NCI-H1694 treated with DMSO at 0.1 percent for 48 hours (cell line): ENCODE measurements at places on chromosomes 6 and 20.

DNA sequence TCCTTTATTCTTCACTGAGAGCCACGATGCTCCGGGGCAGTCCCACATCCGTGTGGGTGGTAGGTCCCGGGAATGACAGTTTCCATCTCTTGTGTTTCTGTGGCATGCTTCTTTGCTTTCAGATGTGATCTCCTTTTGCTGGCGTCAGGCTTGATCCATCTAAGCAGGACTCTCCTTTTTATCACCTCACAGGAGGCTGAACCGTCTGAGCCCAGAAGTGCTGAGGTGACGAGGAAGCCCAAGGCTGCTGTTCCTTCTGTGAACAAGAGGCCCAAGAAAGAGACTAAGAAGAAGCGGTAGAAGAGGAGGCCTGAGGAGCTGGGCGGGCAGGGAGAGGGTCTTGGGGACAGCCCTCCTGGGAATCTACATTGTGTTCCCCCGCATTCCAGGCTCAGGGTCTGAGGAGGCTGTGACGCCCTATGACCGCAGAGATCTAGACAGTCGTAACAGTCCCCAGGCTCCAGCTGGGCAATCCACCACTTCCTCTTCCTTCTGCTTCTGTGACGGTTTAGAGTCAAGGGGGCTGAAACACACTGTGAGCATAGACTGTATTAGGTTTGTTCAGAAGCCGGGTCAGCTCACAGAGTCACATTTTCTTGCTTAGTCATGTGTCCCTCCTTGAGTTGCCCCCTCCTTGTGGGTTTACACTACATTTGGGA, 26.8 kb downstream of the MANBAL start:
- DNase-seq, result no peak

GRCh38 chr20:6184086-6184485, 61.3 kb upstream of the FERMT1 start:
- no peak for DNase-seq

DNA sequence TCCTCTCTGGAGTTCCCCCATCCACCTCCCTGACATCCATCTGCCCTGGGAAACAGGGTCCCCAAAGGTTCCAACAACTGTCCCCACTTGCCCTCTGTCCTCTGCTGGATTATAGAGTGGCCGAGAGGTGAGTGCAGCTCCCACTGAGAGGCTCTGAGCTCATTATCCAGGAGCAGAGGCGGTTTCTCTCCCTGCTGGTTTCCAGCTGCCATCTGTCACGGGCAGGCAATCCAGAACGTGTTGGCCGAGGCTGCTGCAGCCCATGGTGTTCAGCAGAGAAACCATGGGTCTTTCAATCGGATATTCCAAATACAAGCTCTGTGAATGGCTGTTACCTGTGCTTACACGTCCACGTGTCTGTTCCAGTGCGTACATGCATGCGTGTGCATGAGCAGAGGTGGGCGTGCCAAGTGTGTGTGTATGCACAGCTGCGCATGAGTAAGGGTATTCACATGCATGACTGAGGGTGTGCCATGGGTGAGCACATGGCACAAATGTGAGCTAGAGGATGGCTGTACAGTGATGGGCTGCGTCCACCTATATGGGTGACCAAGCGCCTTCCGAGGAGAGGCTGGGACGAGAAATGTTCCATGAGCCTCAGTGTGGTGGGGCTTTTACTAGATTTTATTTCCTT, 183.7 kb upstream of the PMEPA1 start:
- DNase-seq, result peak; percentile 49

- DNase-seq, result no peak
These were observed 5.4 kb upstream of the DUSP22 start for GRCh38 chr6:286681-287488.

DNA sequence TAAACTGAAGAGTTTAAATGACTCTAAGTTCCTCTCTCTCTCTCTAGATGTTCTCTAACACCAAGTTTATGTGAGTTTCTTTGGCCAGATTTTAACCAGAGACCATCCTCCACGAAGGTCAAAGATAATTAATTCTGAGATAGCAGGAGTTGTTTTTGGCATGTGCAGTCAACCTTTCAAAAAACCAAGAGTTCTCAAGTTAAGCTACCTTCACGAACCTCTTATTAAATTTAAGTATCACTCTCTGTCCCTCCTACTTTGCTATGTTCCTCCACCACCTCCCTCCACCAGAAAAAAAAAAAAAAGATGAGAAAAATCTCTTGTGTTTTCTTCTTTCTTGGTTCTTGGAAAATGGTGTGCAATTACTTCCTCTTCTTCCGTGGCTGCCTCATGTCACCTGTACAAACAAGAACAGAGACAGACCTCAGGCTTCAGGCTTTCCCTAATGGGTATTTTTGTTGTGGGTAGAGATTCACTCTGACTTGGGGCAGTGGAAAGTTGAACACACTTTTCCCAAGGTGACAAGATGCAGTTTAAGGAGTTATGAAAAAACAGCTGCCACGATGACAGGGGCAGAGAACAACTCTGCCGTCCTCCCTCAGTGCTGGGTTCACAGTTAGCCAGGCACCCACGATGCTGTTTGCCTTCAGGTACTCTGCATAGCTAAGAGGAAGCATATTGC, 64.3 kb downstream of the ADTRP start:
- DNase-seq, result no peak

GRCh38 chr6:157393669-157394327, 12.8 kb downstream of the ZDHHC14 start:
- no peak for DNase-seq

- no peak for DNase-seq
These were observed 4.8 kb downstream of the CST5 start for GRCh38 chr20:23874747-23875146.

DNA sequence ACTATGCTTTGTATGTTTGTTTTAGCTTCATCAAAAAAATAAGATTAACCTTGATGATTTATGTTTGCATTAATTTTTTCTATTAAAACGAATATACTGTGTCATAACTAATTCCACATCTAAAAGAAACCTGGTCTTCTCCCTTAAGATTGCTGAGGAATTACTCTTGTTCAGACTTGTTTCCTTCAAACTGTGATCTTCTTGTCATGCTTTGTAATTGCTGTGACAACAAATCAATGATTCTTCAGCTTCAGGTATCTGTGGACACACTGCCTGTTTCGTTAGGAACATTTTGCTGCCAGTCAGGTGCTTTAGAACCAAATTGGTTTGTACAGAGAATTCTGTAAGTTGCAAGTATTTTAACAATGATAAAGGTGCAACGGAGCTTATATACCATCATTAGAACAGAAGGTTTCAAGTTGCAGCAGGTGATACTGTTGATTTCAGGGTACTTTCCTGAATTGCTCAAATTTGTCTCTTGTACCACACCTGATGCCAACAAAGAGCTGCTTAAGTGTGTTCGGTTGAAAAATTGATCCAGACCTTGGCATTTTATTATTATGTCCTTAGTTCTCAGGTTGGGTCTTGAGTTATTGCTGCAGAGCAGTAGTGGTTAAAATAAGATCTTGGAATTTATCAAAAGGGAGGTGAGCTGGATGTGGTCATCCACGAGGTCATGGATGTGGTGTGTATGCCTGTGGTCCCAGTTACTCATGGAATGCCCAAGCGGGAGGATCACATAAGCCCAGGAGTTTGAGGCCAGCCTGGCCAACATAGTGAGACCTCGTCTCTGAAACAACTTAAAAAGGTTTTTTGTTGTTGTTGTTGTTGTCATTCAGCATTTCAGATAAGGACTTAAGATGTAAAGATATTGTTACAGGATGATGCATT, 19.5 kb downstream of the SYTL3 start:
- no peak for DNase-seq

GRCh38 chr6:127484212-127484863, 25.1 kb upstream of the KIAA0408 start:
- DNase-seq, result no peak

- DNase-seq, result no peak
These were observed 114.2 kb downstream of the MOXD1 start for GRCh38 chr6:132287101-132287500.

GRCh38 chr20:53174454-53174853, 202.3 kb downstream of the TSHZ2 start:
- DNase-seq, result no peak

GRCh38 chr20:35461620-35462019, 6.2 kb downstream of the CEP250 start:
- DNase-seq, result no peak

DNA sequence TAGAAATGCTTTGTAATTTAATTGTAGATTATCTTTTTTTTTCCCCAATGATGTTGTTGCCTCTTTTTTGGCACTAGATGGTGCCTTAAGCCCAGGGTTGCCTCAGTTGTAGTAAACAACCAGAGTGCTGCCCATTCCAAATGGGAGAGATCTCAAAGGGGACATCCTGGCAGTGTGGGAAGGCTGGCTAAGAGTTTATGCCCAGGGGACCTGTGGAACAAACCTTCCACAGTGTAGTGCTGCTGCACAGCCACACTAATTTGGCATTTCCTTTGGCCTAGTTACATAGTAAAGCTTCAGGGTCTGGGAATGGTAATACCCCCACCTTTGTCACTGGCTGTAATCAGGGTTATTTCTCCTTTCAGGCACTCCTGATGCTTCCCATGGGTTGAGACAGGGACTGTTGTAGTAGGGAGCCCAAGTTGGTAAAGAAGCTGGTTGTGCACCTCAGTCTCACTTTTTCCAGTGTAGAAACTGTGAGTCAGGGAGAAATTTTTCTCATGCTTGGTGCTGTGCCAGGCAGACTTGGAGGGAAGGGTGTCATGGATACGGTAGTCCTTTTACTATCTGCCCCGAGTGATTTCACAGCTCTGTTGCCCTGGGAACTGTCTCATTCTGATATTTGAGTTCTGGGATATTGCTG, 177.8 kb upstream of the ECI2 start:
- DNase-seq, result no peak

DNA sequence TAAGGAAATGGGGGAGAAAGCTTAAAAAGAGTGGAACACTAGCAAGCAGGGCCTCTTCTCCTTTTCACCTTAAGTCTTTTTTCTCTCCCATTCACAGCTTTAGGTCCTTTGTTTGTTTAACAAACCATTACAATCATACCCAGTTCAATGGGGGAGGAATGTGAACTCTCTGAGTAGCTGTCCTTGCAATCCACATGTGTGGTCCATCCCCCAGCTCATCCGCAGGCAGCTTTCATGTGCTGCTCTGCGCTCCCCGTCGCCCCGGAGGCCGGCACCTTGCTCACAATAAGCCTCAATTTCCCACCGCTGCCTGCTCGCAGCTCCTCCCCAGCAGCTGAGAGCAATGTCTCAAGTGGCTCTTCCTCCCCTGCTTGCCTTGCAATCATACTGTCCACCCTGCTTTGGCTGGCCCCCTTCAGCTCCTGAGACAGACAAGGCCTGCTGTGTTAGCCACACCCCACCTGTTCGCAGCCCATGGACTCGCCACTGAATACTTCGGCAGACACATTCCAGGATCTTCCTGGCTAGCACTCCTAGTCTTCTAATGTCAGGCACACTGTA, 49.1 kb downstream of the PLAGL1 start:
- no peak for DNase-seq

- peak; percentile 35 for DNase-seq
These were observed 520 bp downstream of the SLC24A3 start for GRCh38 chr20:19212821-19213502.

GRCh38 chr6:140108167-140108566, 733.7 kb upstream of the CITED2 start:
- DNase-seq, result no peak

DNA sequence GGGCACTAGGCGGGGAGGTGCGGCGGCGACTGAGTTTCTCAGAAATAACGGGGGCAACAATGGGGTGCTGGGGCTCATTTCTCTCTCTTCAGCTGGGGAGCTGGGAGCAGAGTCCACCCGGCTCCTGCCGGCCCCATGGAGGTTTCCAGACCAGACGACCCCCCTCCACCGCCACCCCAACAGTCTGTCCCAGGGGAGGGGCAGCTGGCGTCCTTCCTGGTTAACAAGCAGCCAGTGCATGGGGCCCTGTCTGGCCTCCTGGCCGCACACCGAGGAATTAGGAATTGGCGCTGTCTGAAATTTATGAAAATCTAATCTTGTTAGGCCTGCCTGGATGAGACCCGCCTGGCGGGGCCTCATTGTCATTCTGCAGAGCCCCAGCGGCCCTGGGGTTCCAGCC, 42.4 kb downstream of the PMEPA1 start:
- no peak for DNase-seq

DNA sequence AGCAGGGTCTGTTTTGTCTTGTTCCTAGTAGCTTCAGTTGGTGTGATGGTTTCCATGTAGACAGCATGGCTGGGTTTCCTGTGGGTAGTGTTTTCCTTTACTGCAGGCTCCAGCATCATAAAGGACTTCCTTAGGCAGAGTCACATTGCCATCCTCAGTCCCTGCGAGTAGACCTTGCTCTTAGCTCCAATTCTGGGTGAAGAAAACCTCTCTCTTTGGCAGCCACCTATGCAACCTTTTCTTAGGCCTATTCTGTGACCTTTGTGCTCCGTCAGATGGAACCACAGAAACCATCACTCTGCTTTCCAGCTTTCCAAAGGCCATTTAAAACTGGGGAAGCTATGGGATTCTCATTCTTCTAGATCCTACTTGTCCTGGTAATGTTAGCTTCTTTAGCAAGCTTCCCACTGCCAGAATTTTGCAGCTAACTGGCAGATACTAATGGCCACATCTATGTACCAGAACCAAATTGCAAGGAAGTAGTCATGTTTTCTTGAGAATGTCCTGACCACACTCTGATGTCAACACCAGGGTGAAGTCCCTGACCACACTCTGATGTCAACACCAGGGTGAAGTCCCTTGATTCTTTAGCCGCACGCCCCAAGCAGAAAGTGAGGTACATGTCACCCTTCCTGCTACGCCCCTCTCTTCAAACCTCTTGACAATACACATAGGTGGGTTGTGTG, 646.6 kb upstream of the HS3ST5 start:
- no peak for DNase-seq

DNA sequence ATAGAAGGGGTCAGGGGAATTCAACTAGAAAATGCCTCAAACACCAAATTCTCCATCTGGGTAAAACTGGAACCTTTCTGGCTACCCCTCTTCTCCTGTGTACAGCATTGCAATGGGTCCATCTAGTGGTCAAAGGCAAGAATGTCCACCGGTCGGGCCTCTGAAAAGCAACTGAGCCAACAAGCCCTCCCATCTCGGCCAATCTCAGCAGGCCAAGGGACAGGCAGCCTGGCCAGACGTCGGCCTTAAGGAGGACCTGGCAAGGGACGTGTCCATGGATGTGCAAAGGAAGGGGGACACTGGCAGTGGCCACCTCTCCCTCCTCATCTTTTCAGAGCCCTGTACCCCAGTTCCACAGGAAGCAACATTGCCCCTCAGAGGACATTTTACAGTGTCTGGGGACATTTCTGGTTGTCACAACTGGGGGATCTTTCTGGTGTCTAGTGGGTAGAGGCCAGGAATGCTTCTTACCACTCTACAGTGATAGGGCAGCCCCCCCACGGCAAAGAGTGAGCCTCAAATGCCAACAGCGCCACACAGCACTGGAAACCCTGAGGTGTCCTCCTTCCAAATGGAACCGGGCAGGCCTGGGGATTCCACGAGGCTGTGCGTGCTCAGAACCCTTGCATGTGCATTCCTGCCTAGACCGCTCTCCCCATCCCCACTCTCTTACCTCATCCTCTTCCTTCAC, 99.8 kb upstream of the FOXA2 start:
- DNase-seq, result no peak

GRCh38 chr6:14217728-14218518, 100.4 kb downstream of the CD83 start:
- no peak for DNase-seq

- no peak for DNase-seq
These were observed 77.9 kb downstream of the PCSK2 start for GRCh38 chr20:17304774-17305173.

- no peak for DNase-seq
These were observed 37.3 kb upstream of the SAYSD1 start for GRCh38 chr6:39152262-39152661.

GRCh38 chr20:25020345-25020744, 27.8 kb upstream of the APMAP start:
- no peak for DNase-seq

- DNase-seq, result no peak
These were observed 13.1 kb downstream of the RIOK1 start for GRCh38 chr6:7402716-7403115.
